Femur (tissue), 1 donor: ENCODE measurements at places on chromosomes 11 and 22.

DNA sequence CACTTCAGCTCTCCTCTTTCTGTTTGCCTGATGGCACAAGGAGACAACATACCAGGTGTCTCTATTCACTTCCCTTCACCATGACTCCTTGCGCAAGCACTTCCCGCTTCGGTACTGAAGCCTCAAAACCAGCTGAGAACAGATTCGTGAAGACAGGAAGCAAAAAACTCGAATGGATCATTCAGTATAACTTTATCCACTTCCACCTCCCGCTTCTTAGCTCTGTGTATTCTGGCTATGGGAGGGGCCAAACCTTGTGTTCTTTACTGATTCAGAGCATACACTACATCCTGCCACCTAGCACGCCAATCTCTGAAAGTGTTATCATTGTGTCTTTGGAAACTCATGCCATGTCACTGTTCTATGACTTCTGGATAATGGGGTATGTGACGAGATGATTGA is 62.2 kb upstream of the ADA2 start:
- DNase-seq: no peak

GRCh38 chr11:7246179-7246578 is 5.5 kb upstream of the SYT9 start:
- no peak for DNase-seq

GRCh38 chr11:16813126-16813525 is 74.7 kb downstream of the C11orf58 start:
- no peak for DNase-seq

GRCh38 chr22:44482776-44483175 is 15.3 kb downstream of the RTL6 start:
- DNase-seq: no peak

- DNase-seq: no peak
Observed at GRCh38 chr11:12494699-12495098, 117.3 kb downstream of the PARVA start.

GRCh38 chr11:62443390-62444235 is 24.8 kb downstream of the SCGB1A1 start:
- DNase-seq: peak; percentile 68

DNA sequence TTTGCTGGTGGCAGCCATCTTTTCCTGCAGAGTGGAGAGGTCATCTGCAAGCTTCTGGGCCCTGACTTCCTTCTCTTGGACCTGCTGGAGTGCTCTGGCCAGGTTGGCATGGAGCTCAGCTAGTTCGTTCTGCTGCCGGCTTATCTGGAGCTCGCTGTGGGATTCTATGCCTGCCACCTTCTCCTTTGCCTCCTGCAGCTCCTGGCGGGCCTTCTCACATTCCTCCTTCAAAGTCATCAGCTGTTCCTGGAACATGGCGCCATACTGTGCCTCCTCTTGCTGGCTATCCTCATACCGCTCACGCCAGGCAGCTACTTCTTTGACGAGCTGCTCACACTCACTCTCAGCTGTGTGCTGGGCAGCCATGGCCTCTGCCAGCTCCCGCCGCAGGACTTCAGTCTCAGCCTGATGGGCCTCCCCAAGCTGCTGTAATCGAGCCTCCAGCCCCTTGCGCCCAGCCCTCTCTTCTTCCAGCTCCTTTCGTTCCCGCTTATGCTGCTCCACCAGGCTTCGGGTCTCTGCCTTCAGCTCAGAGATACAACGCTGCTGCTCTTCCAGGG is 16.1 kb downstream of the IL18BP start:
- peak; percentile 34 for DNase-seq

GRCh38 chr22:48105259-48105658 is 1342.8 kb downstream of the TBC1D22A start:
- no peak for DNase-seq

DNA sequence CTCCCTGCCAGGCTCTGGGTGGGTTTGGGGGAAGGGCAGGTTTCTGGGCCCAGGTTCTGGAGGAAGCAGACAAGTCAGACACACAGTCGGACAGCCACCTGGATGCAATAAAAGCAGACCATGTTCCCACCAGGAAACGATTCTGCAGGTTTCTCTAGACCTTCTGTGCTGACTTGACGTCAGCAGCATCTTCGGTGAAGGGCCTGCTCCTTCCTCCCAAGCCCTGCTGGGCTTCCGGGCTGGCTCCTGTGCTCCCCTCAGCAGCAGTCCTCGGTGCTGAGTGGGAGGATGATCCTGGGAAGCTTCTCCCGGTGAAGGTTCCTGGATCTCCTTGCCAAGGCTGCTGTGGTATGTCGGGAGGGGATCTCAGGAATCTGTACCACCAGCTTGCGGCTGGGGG is 240.0 kb downstream of the GRIK4 start:
- DNase-seq: no peak

- DNase-seq: no peak
Observed at GRCh38 chr11:90805172-90805571, 582.3 kb upstream of the CHORDC1 start.

DNA sequence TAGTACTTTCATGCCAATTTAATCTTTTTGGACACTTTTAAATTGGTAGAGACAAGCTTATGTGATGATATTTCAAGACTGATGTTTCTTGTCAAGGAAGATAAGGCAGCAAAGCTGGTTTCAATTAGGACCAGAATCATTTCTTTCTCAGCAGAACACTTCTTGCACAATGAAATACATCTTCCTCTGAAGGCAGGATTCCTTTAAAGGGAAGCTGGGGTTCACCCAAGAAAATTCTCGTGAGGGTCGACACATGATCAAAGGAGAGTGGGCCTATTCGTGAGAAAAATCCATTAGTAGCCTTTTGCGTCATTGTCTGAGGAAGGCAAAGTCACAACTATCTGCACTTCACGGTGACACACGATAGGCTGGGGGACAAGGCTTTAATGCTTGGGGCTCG is 17.6 kb downstream of the TTC12 start:
- no peak for DNase-seq

DNA sequence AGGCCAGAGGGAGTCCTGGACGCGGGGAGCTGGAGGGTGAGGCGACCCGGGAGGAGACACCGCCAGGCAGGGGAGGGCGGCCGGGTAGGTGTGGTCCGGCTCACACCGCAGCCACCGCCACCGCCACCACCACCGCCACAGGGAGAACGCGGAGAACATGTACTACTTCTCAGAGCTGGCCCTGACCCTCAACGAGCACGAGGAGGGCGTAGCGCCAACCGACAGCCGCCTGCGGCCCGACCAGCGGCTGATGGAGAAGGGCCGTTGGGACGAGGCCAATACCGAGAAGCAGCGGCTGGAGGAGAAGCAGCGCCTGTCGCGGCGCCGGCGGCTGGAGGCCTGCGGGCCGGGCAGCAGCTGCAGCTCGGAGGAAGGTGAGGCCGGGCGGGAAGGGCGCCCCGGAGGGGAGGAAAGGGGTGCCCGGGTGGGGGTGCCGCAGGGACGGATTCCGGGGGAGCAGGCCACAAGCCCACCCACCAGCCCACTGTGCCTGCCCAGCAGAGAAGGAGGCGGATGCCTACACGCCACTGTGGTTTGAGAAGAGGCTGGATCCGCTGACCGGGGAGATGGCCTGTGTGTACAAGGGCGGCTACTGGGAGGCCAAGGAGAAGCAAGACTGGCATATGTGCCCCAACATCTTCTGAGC is 62.8 kb downstream of the MORC2 start:
- DNase-seq: no peak

- DNase-seq: no peak
Observed at GRCh38 chr22:47600791-47601625, 838.6 kb downstream of the TBC1D22A start.

- no peak for DNase-seq
Observed at GRCh38 chr11:7499081-7499480, 13.8 kb downstream of the OLFML1 start.

- DNase-seq: no peak
Observed at GRCh38 chr22:37844904-37845329, 783 bp upstream of the ANKRD54 start.

GRCh38 chr22:44395118-44396005 is 82.6 kb upstream of the SHISAL1 start:
- DNase-seq: peak; percentile 14

DNA sequence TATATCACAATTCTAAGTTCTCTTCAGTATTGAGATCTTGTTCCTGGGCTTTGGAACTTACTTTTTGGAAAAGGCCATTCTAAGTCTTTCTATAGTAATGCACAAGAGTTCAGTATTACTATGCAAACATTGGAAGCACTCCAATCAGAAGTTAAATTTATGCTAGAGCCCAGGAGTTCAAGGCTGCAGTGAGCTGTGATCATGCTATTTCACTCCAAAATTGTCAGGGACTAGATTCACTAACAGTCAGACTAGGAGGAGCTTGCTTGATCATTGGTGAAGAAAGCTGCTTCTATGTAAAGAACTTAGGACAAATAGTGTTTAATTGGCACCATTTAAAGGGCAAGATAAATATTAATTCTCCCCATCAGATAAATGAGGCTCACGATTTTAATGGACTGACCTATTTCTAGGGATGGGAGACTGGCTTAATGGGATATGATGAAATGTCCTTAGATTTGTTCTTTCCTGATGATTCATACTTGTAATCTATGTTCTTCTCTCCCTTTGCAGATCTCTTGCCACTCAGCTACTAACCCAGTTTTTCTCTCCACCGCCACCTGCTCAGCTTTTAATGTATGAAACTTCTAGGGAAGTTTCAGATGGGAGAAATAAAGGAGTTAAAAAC is 32.6 kb upstream of the TMEM123 start:
- DNase-seq: no peak

DNA sequence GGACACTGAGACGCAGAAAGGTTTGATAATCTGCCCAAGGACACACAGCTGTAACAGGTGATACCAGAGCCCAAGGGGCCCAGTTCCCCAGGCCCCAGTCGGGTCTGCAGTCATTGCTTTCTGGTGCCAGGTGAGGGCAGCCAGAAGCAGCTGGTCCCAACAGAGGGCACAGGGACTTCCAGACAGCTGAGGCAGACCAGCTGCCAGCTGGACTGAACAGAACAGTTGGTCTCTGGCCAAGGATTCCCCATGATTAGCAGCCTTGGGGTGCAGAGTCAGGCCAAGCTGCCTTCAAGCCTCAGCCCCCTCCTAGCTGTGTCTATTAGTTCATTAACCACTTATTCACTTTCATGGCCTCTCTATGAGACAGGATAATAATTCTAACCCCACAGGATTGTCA is 105.6 kb downstream of the RRAS2 start:
- peak; percentile 75 for DNase-seq

- DNase-seq: no peak
Observed at GRCh38 chr11:10906521-10906920, 48.7 kb upstream of the ZBED5 start.

GRCh38 chr11:1921574-1922141 is 2.2 kb downstream of the TNNT3 start:
- peak; percentile 92 for DNase-seq

DNA sequence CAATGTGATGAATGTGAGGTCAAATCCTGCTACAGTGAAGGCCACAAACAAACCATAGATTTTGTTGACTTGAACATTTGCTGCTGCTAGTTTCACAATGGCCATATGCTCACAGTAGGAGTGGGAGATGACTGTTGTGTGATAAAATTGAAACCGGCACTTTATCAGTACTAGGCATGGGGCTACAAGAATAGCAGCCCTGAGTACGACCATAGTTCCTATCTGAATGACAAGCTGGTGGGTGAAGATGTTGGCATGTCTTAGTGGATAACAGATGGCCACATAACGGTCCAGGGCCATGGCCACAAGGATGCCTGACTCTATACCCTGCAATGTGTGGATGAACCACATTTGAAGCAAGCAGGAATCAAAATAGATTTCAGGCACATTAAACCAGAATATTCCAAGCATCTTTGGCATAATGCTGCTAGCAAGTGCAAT is 2.8 kb downstream of the OR52A1 start:
- DNase-seq: no peak

DNA sequence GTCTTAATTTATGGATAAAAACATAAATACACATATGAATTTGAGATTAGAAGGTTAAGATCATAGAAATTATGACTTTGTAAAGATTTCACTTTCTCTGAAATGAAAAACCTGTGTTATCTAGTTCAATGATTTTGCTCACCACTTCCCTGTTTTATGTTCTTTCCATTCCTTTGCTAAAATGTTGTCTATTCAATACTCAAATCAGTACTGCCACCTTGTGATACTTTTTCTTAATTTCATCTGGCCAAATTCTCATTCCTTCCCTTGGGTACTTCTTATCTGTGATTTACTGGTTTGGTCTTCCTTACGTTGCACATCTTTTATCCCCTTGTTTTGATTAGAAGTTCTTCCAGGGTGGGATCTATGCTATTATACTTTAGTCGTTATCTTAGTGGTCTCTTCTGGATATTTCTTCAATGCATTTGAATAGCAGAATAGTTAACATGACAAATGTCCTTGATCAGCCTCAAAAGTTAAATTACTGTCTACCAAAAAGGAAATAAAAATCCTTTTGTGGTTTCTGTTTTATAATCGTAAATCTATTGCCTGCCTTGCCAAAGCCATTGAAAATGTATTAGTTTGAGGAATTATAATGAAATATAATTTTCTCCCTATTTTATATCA is 197.0 kb downstream of the PGR start:
- DNase-seq: no peak

GRCh38 chr11:44309478-44310205 is at the start of gene ALX4:
TSS of gene ALX4 (minus strand) at chr11:44310139. CDS start at chr11:44310062, 77 bp downstream.
- DNase-seq: peak; percentile 81

DNA sequence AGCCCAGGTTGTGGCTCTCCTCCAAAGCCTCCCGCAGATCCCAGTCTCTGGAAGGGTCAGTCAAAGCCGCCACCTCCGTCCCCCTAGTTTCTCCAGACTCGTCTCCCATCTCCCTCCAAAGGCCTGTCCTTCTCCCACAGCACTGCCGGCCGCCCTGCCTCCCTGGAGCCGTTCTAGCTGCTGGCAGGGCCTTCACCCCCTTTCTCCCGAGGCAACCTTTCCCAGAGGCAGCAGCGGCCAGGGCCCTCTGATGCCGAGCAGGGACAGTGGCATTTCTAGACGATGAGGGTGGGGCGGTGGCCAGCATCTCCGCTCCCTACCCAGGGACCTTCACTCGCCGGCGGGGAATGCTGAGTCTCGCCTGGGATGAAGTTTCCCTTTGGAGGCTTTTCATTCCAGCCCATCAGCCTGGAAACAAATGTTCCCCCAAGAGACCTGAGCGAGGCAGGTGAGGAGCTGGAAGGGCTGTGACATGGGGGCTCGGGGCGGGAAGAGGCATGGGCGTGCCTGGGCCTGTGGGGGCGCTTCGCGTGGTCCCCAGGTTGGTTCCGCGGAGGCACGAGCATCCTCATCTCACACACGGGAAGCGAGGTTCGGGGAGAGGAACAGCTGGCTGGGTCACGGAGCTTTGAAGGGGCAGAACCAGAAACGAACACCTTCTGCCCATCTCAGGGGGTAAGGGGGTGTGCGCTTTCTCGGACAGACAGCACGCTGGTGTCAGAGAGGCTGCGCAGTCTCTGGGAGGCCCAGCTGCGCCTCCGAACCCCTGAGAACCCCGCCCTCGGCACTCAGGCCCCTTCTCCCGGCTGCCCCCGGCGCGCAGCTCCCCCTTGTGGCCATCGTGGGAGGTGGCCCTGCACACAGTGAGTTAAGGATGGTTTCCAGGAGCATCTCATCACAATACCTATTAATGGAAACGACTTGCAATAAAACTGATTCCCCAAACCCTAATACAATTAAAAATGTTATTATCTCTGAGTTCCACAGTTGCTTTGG is 18.1 kb upstream of the KLHL35 start:
- no peak for DNase-seq

DNA sequence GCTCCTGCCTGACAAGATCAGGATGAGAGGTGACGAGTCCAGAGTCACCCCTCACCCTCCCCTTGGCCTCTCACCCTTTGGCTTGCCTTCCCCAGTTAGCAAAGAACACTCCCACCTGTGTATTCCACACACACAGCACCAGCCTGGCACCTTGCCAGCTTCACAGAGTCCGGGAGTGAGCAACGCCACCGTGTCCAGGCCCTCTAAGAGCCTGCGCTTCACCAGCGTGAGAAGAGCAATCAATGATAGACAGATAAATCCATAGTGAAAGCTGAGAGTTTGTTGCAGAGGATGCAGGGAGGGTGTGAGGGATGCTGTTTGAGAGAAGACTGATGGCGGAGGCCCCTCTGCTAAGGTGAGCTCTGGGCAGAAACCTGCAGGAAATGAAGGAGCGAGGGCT is 404.5 kb downstream of the LARGE1 start:
- DNase-seq: no peak
